Right hindlimb (tissue), 1 donor: ENCODE measurements at places on chromosomes 2 and 18.
A peak's percentile ranks its signal among the peaks of the same experiment; 100 is the strongest.

- DNase-seq = no peak
These were observed 60.8 kb downstream of the CEP192 start for GRCh38 chr18:13051950-13052349.

DNA sequence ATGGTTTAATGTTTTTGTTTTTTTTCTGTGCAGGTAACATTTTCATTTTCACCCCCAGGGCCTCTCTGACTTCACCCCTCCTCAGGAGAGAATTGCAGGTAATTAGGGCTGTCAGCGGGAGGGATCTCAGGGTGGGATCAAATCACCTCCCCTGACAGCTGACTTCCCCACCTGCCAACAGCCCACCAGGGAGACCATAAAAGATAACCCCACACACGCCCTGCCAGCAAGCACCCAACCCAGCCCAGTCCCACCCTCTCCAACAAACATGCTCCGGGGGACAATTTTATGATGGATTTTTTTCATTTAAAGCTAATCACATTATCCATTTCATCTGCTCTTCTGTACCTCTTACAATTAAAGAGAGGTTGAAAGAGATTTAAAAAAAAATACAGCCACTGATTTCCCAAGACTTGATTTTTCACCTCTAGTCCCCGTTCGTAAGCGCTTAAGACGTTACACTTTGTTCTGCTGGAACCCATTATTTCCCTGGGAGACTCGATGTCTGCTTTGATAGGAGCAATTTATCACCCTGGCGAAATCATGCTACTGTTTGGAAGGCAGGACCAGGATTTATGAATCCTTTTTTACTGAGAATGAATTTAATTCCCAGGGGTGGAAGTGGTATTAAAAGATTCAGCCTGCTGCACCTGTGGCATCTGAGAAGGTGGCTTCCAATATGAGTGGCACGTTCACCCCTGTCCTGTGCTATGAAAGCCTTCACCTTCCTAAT, 232.9 kb upstream of the ID2 start:
- no peak for DNase-seq

GRCh38 chr2:207567671-207568070, 37.9 kb downstream of the CREB1 start:
- DNase-seq = no peak

GRCh38 chr18:62521082-62521481, 1.7 kb upstream of the ZCCHC2 start:
- DNase-seq = no peak

- no peak for DNase-seq
These were observed 780.6 kb downstream of the TSN start for GRCh38 chr2:122535960-122536505.

DNA sequence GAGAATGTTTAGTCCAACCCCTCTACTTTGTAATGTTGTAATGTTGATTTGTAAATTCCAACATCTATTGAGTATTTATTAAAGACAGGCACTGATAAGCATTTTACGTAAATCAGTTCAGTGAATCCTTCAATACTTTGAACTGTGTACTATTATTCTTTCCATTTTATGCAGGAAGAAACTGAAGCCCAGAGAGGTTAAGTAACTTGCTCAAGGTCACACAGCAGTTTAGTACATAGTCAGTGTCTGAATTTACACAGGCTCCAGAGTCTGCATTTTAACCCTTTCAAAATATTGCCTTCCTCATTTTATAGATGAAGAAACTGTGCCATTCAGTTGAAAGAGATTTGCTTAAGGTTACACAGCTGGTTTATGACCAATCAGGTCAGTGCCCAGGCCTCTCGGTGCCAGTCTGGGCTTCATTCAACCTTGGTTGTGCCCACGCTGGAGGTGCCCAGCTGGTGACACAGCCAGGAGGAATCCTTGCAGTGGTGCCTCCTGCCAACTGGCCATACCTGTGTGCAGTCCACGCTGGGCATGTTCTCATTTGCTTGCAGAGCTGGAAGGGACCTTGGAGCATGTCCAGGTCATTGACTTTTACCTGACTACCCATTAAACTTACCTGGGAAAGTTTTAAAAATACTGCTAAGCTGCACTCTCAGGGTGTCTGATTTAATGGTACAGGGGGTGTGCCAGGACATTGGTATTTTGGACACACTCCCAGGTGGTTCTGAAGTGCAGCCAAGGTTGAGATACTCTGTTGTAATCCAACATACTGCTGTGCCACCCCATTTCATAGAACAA, 74.3 kb upstream of the CYRIA start:
- DNase-seq = no peak

DNA sequence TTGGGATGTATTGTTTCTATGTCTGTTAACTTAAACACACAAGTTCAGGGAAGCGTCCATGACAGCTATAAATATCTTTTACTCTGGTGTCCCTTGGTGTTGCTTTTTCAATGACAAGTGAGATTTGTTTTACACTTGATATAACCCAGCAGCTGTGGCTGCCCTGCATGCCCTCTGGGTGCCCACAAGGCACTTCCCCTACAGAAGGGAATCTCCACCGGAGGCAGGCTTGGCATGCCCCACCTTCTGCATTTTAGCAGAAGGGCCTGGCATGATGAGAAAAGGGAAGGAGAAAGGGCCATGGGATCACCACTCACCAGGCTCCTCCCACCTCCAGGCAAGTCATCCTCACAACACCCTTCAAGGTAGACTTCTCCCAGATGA, 68.7 kb downstream of the TMEM247 start:
- DNase-seq = peak; percentile 40

DNA sequence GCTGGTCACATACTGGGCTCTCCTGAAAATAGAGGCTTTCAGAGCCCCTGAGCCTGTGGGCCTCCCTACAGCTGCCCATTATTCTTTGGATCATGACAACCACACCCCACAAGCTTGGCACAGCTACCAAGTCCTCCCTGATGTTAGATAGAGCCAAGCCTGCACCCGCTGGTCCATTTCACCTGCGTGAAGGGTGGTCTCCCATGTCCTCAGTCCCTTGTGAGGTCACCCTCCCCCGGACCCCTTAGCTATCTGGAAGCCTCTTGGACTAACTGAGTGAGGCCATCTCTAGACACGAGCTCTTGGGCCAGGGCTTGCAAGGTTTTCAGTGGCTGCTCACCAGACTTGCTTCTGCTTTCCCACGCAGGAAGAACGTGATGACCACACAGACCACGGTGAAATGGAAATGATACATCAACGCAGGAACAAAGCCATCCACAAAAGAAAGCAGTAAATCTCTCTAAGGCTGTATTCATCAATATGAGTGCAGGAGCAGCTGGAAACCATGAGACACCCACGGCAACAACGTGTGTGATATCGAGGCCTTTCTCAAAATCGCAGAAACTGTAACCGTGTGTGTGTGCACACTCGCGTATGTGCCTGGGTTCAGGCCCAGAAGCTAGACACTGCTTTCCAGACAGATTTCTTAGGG, 10.1 kb upstream of the MAL start:
- DNase-seq = no peak

GRCh38 chr2:60852282-60852860, 29.0 kb upstream of the REL start:
- DNase-seq = no peak

DNA sequence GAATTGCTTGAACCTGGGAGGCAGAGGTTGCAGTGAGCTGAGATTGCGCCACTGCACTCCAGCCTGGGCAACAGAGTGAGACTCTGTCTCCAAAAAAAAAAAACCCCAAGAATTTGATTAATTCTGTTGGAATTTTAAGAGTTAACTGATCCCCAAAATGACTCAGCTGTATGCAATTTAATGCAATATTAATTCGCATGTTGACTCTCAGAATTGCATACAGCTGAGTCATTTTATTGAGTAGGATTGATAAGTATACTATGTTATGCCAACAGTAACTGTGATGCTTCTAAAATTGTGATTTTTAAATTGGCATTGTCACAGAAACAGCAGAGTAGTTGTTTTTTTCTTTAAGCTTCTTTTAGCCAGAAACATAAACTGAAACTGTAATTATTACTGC, 19.6 kb downstream of the MSH2 start:
- DNase-seq = no peak

DNA sequence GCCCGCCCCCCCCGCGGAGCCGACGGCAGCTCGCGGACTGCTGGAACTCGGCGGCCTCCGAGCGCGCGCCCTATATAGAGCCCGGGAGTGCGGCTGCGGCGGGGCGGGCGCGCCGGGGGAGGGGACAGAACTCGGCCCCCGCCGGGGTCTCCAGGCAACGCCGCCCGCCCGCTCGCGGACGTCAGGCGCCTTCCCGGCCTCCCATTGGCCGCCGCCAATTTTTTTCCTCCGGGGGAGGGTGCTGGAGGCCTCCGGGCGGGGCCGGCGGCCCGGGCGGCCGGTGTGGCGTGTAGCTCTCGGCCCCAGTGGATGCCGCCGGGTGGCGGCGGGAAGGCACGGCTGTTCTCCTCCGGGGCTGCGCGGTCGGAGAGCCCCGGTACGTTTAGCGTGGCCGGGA, at the start of gene ZFP36L2:
ZFP36L2 (minus strand) TSS at position 49 of the 397 bp plus-strand sequence. CDS start 291 bp downstream, outside the sequence.
- DNase-seq = peak; percentile 98

DNA sequence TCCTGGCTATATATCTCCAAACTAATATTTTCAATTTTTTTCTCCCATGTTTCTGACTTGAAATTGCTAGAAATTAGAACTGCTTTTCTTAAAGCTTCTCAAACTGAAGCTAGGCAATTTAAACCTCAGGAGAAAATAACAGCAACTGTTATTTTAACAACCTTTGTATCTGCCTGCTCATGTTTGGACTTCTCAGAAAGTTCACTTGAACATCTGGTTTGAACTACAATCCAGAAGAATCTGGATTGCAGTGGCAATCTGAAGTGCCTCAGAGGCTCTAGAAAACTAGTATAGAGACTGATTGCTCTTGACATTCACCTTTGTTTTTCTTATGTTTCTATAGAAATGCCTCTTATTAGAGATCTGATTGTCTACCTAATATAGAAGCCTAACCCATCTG, 64.1 kb downstream of the STAT4 start:
- no peak for DNase-seq

DNA sequence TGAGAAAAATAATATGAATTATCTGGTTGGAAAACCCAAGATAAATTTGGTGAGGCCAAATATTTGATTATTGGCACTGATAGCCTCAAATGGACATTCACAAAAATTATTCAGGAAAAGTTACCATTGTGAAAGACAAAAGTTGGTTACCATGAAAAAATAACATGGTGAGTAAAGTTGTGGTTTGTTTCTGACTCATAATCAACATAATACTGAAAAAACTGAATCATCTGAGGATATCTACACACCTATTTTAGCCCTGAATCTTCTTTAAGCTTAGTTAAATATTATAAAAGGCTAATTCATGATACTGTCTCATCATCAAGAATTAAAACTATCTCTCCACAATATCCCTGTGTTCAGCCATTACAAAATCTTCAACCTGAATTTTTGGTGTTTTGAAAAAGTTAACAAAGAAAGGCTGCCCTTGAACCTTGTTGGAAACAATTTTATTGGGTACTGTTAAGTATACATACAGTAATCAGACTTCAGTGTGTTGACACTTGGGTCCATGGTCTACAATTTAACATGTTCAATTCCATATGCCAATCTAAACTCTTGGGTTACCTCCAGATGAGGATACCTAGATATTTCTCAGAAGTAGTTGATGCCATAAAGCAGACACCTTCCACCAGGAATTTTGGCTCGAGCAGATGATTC, 607.5 kb upstream of the SLC39A10 start:
- DNase-seq = no peak

DNA sequence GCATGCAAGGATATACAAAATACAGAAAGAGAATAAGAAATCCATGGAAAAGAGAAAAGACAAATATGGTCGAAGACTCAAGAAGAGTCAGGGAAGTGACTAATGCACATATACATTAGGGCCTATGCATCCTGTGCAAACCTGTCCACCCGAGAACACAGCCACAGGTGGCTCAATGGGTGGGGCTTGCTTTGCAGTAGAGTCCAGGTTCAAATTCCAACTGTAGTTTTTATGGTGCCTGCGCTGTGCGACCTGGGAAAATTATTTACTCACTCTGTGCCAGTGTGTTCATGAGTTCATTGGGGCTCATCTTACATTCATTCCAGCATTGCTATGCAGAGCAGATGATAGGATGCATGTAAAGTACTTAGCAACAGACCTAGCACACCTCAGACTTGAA, 244.7 kb downstream of the CTNNA2 start:
- DNase-seq = no peak

GRCh38 chr18:66752733-66753132, 148.8 kb upstream of the CDH19 start:
- no peak for DNase-seq

DNA sequence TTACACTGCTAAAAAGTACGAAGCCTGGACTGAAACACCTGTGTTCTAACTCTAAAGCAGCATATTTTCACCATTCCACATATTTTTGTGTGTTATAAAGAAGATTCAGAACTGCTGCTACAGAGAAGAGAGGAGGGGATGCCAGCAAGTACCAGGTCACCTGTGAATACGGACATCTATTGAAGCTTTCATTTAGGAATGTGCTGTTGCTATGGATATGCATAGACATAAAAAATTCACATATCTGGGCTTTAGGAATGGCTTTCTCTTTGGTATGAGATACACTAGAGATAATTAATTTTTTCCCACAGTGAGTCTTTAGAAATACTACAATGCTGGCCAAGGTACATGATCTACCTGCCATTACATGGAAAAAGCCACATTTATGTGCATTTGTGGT, 238.5 kb downstream of the WDR7 start:
- DNase-seq = no peak

- DNase-seq = no peak
These were observed 195.4 kb downstream of the GALNT13 start for GRCh38 chr2:154067124-154067523.

DNA sequence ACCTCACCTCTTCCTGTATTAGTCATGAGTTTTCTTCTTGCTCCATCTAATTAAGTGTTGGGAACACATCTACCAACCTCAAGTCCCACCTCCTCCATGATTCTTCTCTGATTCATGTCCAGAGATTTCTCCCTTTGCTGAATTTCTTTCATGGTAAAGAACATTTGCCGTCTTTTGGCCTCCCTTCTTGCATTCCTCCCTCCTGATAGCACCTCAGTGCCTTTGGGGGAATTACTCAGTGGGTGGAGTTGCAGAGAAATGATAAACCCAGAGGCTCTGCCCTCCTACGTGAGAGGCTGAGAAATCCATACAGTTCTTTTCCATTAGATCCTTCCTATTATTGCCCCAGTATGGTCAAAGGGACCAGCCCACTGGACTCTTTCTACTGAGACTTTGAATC, 651.9 kb downstream of the SLC4A3 start:
- DNase-seq = no peak

GRCh38 chr2:20451000-20451290, 4.1 kb downstream of the RHOB start:
- DNase-seq = no peak

GRCh38 chr2:221601376-221601775, 29.3 kb upstream of the EPHA4 start:
- DNase-seq = no peak

GRCh38 chr2:78145395-78145996, 623.3 kb upstream of the LRRTM4 start:
- DNase-seq = no peak

DNA sequence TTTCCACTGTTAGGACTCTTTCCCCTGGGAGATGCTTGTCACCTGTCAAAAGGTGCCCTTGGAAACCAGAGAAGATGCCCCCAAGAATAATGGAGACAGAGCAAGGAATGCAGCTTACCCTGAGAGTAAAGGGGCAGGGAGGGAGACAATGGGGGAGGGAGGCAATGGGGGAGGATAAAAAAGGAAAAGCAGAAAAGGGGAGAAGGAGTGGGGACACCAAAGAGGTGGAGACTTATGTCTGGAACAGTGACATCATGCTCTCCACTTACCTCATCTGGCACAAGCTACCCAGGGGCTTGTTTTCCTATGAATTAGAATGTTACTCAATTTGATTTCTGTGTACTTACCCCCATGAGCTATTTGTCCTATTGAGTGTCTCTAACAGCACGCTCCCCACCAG, 67.9 kb downstream of the MRO start:
- no peak for DNase-seq

- no peak for DNase-seq
These were observed 77.5 kb upstream of the TCF4 start for GRCh38 chr18:55665506-55665905.
